ENCODE measurements at places on chromosomes 2 and 18.

GRCh38 chr2:113698892-113699447 is 57.5 kb downstream of the SLC35F5 start:
- DNase-seq, result no peak

DNA sequence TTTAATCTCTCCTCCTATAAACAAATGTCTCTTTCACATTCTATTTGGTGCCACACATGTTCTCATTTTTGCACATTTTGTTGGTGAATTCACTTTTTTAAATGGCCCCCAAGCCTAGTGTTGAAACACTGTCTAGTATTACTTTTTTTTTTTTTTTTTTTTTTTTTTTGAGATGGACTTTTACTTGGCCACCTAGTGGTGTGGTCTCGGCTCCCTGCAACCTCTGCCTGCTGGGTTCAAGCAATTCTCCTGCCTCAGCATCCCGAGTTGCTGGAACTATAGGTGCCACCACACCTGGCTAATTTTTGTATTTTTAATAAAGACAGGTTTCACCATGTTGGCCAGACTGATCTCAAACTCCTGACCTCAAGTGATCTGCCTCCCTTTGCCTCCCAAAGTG is 273.8 kb upstream of the SLC14A2 start:
- no peak for DNase-seq

DNA sequence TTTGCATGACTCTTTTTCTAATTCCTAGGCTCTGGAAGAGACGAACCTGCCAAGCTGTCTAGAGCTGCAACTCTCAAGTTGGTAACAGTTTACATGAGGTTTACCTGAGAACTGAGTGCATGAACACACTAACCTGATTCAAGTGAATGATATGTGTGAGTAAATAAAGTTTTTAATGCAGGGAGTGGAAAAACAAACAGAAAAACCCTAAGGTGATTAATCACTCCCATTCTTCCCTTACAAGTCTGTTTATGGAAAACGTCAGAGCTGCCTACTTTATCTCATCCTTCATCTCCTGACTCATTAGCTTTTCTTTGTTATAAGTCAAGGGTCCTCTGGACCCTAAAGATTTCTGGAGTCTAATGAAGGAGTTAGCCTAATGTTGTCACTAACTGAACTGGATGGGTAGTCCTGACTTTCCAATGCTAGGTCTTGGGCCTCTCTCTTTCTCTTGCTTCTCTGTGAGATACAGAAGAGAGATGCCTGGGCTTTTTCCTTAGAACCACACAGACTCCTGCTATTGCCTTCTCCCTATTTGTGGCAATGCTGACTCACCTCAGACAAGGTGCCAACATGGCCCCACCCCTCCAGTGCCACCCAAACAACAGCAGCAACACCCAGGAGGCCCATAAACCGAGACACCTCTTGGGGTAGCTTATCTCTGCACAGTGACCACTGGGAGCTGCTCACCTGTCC is 952.4 kb downstream of the EPHA4 start:
- peak; percentile 86 for DNase-seq

DNA sequence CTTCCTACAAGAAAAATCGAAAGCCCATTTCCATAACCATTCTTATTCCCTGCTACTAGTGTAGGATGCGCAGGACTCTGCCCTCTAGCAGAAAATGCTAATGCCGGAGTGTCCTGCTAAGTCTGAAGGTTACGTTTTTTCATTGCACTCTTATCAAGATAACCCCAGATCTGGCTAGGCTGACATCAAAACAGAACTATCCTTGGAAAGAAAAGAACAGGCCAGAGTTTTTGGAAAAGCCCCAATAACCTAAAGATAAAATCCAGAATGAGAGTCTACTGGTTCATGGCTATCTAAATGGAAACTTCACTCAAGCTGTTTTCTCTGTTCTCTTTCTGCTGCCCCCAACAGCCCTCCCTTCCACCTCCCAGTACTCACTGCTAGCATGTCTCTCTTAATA is 913 bp downstream of the RNF152 start:
- no peak for DNase-seq

DNA sequence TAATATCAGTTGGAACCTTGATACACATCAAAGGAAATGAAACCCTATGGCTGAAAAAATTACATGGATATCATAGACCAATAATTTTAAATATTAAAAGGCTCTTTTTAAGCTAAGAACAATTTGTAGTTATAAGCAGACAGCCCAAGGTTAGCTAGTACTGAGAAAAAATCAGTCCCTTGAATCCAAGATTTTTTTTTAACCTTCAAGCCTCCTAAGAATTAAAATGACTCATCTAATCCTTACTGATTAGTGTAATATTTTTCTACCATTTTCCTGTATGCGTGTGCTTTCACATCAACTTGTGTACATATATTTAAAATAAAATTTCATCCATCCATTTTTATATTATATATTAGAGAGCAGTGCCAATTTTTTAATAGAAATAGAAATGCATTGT is 1004.9 kb upstream of the ZEB2 start:
- DNase-seq, result no peak

GRCh38 chr2:236633775-236634560 is 64.3 kb downstream of the ACKR3 start:
- no peak for DNase-seq

Measured in M059J (cell line).